ENCODE measurements at places on chromosomes 3 and 15. TPM values are rescaled to one million over a fixed set of nuclear protein-coding genes. Genes with fewer than 3 reads are reported as not detected.
A peak's percentile ranks its signal among the peaks of the same experiment; 100 is the strongest.

DNA sequence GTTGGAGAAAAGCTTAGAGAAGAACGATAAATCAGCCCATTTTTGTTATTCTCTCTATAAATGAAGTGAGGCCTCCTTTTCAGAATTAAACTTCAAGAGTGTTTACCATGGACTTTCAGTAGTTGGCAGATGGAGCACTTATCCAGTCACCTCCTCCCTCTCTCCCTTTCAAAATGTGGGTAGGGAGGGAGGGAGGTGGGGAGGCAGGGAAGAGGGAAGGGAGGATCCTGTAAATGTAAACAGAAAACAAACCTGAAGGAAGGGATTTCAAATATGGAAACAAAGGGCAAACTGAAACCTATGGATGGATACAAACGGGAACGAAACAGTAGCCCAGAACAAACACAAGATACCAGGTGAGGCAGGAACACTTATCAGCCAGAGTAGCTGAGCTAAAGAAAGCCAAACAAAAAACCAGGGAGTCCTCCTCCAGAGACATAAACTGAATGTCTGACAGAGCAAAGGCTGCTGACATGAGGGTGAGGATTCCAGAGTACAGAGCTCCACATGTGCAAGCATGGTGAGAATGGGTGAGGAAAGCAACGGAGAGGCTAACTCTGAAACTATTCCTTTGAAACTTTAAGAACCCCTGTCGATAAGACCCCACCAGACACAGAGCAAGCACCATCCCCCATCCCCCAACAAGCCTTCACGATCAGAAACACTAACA, 41.0 kb upstream of the GP5 start:
- H3K4me3 ChIP-seq = no peak overlapping the region
- H3K27me3 ChIP-seq = no peaks in the 10 kb centered on the region
- peaks cover 52% of the 10 kb centered on the region for H3K36me3 ChIP-seq
- H3K27ac ChIP-seq = no peak overlapping the region
- no peak for DNase-seq
- H3K4me1 ChIP-seq = peaks cover 12% of the 10 kb centered on the region

- H3K36me3 ChIP-seq = no peaks in the 10 kb centered on the region
- no peak overlapping the region for H3K4me3 ChIP-seq
- no peak for DNase-seq
- H3K27ac ChIP-seq = no peak overlapping the region
Observed at GRCh38 chr15:64926661-64927060, 15.0 kb downstream of the ANKDD1A start.

GRCh38 chr15:74380361-74381189, 13.1 kb upstream of the CYP11A1 start:
- peaks cover 51% of the 10 kb centered on the region for H3K4me1 ChIP-seq
- DNase-seq = no peak
- H3K4me3 ChIP-seq = no peak overlapping the region
- no peaks in the 10 kb centered on the region for H3K36me3 ChIP-seq

GRCh38 chr3:187186375-187186774, 10.9 kb upstream of the RTP1 start:
- H3K36me3 ChIP-seq = peaks cover 2% of the 10 kb centered on the region
- no peak overlapping the region for H3K27ac ChIP-seq
- no peak for DNase-seq
- peaks cover 43% of the 10 kb centered on the region for H3K27me3 ChIP-seq

- no peak overlapping the region for H3K27ac ChIP-seq
- H3K27me3 ChIP-seq = no peaks in the 10 kb centered on the region
- no peaks in the 10 kb centered on the region for H3K36me3 ChIP-seq
- H3K4me3 ChIP-seq = no peak overlapping the region
Observed at GRCh38 chr3:69724722-69725435, 14.4 kb upstream of the MITF start.

The IL17RD gene
- not detected for total RNA-seq

DNA sequence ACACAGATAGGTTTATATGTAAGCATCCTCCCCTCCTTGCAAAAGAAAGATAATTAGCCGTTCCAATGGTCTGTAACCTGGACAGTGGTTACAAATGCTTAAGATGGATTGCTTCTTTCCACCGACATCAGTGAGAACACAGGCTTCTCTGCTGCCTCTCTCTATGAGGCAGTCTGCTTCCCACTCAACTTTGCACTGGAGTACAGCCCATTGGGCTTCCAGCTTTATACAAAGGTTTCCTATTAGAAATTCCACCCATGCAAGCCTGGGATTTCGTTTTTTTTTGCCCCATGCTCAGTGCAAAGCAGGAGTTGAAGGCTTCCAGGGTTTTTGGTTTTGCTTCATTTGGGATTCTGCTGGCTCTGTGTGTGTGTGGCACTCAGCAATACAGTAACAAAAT, 47.3 kb upstream of the C3orf22 start:
- H3K27ac ChIP-seq = no peak overlapping the region
- H3K36me3 ChIP-seq = peaks cover 3% of the 10 kb centered on the region
- no peak overlapping the region for H3K4me3 ChIP-seq
- no peak for DNase-seq

The MTMR10 gene
- 21.4 TPM for total RNA-seq

DNA sequence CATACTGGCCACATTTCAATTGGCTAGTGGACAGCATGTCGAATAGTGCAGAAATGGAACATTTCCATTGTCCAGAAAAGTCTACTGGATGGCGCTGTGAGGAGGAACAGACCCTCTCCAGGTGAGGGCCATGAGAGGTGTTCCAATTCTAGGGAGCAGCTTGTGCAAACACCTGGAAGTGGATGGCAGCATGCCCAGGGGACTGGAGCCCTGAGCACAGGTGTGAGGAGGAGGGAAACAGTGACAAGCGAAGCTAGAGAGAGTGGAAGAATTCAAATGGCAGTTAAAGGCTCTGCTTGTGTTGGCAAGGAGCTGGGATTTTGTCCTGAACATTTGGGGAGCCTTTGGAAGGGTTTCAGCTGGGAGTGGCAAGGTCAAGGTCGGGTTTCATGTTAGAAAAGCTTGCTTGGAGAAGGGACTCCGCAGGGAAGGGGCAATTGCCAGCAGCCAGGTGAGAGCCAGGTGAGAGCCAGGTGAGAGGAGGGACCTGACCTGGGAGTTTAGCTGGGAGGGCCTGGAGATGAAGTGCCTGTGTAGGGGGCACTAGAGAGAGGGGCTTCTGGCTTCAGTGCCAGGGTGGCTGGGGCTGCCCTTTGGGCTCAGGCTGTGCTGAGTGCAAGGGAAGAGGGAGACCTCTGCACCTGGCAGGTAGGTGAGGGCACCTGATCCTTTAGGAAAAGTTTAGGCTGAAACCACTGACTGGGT, 93.8 kb downstream of the LINGO1 start:
- H3K4me3 ChIP-seq = no peak overlapping the region
- DNase-seq = no peak

DNA sequence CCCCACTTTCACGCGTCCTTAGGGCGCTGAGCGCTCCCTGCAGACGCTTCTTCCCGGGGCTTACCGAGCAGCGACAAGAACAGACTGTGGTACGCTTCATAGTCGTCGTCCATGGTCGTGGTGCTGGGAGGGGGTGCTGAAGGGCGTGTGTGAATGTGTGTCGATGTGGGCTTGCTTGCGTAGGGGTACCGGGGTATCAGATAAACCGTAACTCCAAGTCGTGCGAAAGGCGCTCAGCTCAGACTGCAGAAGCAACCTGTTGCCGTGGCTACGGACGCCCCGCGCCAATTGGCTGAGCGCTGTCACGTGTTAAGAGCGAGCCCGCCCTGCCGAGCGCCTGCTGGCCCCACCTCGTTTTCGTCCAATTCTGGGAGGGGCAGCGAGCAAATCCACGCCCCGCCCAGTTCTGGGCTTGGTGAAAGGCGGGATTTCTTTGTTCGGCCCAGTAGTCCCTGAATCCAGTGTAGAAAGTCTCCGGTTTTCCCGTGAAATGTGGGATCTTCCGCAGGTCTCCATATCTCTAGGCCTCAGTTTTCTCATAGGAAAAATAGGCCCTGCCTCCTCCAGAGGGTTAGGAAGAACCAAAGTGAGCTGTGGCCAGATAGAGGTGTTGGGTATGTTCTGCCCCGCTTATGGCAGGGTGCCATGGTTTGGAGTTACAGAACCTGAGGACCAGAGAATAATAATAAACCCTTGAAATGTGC, at the start of gene EFCAB12:
Gene EFCAB12, minus strand, starts transcription at position 261 of the 704 bp plus-strand sequence. Its CDS starts 148 bp downstream, at position 113.
- peak within 1 kb of the TSS; percentile 48 for H3K4me3 ChIP-seq
- peaks cover 49% of the 10 kb centered on the region for H3K4me1 ChIP-seq
- peak within 1 kb of the TSS; percentile 11 for H3K27ac ChIP-seq
- peaks cover 31% of the 10 kb centered on the region for H3K36me3 ChIP-seq

- no peak for DNase-seq
- H3K4me1 ChIP-seq = no peaks in the 10 kb centered on the region
- H3K4me3 ChIP-seq = no peak overlapping the region
Observed at GRCh38 chr15:93209690-93210445, 120.9 kb upstream of the RGMA start.

The PCLAF gene
- total RNA-seq = 138 TPM

DNA sequence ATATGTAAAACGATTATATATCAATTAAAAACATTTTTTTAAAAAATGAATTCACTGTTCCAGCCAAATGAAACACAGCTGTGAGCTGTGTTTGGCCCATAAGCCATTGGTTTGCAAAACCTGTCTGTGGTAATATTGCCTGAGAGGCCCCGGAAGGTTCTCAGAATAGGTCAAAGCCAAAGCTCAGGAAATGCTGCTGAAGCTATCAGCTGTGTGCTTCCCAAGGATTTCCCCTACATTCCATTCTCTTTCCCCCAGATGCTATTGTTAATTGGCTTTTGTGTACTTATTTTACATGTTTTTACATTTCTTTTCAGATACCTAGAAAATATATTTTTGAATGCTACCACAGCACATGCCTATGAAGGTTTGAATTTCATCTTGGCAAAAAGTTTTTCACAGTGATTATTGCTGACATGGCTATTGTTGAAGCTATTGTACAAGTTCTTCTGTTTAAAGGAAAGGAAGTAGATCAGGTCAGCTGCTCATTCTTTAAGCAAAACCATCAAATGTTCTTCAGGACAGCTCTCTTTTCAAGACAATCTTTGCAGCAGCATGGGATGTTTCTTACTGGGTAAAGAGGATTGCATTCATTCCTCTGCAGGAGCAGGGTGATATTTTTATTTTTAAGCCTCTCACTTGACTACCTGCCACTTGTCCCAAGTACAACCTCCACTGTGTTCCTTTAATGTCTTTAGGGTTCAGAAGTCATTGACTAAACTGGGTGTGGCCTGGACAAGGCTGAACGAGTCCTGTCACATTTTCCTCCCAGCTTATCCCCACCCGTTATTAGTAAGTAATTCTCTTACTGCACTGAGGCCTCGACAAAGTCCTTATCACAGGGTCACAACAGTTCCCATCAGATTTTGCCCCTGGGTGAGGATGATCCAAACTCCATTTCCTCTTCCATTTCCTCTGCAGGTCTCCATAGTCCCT, 26.3 kb upstream of the BNC1 start:
- no peaks in the 10 kb centered on the region for H3K4me1 ChIP-seq
- peaks cover 6% of the 10 kb centered on the region for H3K27me3 ChIP-seq
- no peaks in the 10 kb centered on the region for H3K36me3 ChIP-seq
- H3K4me3 ChIP-seq = no peak overlapping the region
- no peak for DNase-seq
- no peak overlapping the region for H3K27ac ChIP-seq

The TGM5 gene
- 1.1 TPM for total RNA-seq

GRCh38 chr15:71811752-71812735, 1.7 kb downstream of the NR2E3 start:
- H3K36me3 ChIP-seq = no peaks in the 10 kb centered on the region
- no peaks in the 10 kb centered on the region for H3K27me3 ChIP-seq
- no peak overlapping the region for H3K4me3 ChIP-seq
- H3K4me1 ChIP-seq = no peaks in the 10 kb centered on the region
- no peak overlapping the region for H3K27ac ChIP-seq

DNA sequence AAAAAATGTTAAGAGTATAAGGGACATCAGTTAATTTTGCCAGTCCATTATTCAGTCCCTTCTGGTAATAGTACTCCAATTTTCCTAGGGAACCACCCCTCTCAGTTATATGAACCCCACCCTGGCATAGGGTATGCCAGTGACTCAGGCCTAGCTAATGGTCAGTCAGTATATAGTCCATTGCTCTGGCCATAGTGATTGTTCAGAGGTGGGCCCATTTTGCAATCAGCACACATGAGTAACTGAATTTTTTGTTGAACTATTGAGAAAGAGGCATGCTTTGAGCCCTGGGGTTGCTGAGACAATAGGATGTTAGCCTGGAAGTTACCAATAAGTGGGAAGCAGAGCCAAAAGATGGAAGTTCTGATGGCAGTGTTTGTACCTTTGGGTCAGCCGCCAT, 4.1 kb downstream of the LRCH3 start:
- H3K27ac ChIP-seq = no peak overlapping the region
- H3K4me3 ChIP-seq = no peak overlapping the region
- no peaks in the 10 kb centered on the region for H3K27me3 ChIP-seq
- H3K36me3 ChIP-seq = peaks cover 7% of the 10 kb centered on the region

DNA sequence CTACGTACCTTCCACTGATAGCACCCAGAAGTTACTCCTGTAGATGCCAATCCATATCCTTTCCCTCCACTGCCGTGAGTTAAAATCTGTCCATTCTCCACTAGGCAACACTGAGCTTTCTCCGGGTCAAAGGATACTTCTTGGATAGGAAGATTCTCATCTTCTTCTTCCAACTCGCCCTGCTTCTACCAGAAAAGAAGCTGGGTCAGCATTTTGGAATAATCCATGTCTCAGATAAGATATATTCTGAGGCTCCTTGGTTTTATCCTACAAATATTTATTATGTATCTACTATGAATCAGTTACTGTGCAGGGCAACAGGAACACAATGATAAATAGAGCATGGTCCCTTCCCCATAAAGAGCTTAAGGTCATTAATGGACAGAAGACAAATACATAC, 89.2 kb downstream of the FBXL22 start:
- no peaks in the 10 kb centered on the region for H3K4me1 ChIP-seq
- no peaks in the 10 kb centered on the region for H3K27me3 ChIP-seq
- no peak overlapping the region for H3K4me3 ChIP-seq
- no peak for DNase-seq

DNA sequence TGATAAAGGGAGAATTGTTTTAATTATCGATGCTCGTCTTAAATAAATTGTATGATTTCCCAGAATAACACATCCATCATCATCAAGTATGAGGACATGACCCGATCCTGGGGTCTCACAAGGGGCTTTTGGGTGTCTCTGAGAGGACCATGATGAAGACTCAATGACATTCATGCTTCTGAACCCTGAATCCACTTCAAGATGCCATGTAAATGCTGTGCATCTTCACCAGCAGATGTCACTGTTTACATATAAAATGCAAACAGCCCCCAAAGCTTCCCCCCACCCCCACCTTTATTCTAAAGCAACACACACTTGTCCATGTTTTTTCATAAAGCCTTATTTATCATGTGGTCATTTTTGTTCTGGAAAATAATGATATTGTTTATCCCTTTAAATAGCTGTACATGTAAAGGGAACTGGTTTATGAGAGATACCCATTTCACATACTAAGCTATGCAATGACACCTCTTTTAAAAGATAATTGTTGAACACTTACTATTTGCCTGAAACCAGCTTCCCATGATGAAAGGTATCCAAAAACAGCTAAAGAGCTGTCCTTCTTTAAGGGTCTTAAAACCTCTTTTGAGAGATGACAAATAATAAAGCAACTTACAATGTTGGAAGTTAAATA, 69.7 kb upstream of the UBE3A start:
- H3K36me3 ChIP-seq = no peaks in the 10 kb centered on the region
- no peaks in the 10 kb centered on the region for H3K4me1 ChIP-seq
- no peak overlapping the region for H3K4me3 ChIP-seq
- DNase-seq = no peak
- H3K27me3 ChIP-seq = no peaks in the 10 kb centered on the region

- H3K4me1 ChIP-seq = no peaks in the 10 kb centered on the region
- no peak for DNase-seq
- H3K4me3 ChIP-seq = no peak overlapping the region
- no peaks in the 10 kb centered on the region for H3K36me3 ChIP-seq
- no peaks in the 10 kb centered on the region for H3K27me3 ChIP-seq
Observed at GRCh38 chr3:127691489-127691888, 18.7 kb downstream of the ABTB1 start.

All from activated CD8-positive, alpha-beta memory T cell treated with anti-CD3 and anti-CD28 coated beads, Interleukin-2, amount 10 ng/mL, durations not matched to agents 7 days and 5 days (primary cell).